ENCODE measurements at places on chromosomes 3 and 15.

- DNase-seq: no peak
Observed at GRCh38 chr15:82132742-82133141, 86.9 kb upstream of the MEX3B start.

- DNase-seq: no peak
Observed at GRCh38 chr15:72858205-72858604, 74.6 kb upstream of the ADPGK start.

DNA sequence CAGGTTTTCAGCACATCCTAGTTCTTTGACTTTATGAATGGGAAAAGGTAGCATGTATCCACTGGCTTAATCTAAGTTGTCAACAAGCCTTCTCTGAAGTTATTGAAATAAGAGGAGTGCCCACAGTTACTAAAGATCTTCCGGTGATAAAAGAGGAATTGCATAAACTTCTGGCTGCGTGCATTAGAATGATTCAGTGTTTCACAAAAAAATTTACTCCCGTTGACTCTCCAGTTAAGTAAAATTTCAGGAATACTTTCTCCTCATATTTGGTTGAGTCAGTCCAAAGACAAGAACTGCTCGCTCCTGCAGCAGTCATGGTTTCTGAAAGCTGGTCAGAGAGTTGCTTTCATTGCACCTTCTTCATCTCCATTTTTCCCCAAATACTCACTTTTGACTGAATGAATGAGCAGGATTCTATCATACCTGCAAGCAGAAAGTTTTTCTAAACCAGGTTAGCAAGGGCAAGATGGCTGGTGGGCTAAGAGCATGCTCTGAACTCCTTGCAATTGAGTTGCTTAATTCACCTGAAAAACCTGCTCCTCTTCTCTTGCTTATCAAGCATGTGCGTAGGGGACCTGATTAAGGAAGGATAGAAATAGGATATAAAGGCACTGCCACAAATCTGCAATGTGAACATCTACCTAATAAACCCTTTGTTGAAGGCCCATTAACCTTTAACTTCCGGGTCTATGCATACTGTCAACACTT is 64.2 kb upstream of the TIMP4 start:
- DNase-seq: no peak

DNA sequence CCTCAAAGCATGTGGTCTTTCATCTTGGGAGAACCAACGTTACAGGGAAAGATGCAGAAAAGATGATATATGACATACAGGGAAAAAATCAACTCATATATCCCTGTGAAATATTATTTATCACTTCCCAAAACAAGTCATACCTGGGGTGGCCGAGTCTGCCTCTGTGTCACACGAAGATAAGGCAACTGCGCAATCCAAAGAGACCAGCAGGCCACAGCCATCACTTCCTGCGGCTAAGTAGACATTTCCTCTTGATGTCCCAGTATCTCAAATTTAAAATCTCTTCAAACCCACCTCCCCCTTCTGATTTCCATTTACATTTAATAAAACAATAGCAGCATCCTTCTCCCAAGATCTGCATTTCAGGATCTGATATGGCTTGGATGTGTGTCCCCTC is 71.5 kb downstream of the IGF2BP2 start:
- no peak for DNase-seq

DNA sequence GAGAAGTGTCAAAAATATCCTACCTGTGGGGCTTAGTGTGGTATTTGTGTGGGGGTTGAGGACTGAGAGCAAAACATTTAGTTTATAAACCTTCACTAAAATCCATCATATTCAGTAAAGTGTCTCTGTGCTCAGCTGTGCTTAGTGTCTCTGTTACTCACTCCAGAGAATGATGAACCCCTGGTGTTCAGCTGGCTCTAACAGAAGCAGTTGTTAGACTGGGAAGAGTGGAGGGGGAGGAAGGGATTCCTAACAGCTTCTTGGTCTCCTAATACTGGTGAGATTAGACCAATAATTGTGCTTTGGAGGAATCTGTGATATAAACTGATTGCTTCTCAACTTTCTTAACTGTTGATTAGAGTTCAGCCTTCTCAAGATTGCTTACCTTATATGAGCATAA is 1123.5 kb downstream of the ROBO2 start:
- DNase-seq: no peak

- DNase-seq: no peak
Observed at GRCh38 chr3:36729204-36730056, 34.9 kb downstream of the DCLK3 start.

- DNase-seq: no peak
Observed at GRCh38 chr3:129412542-129413198, 15.8 kb downstream of the EFCAB12 start.

- no peak for DNase-seq
Observed at GRCh38 chr15:36133742-36134141, 445.7 kb upstream of the CDIN1 start.

DNA sequence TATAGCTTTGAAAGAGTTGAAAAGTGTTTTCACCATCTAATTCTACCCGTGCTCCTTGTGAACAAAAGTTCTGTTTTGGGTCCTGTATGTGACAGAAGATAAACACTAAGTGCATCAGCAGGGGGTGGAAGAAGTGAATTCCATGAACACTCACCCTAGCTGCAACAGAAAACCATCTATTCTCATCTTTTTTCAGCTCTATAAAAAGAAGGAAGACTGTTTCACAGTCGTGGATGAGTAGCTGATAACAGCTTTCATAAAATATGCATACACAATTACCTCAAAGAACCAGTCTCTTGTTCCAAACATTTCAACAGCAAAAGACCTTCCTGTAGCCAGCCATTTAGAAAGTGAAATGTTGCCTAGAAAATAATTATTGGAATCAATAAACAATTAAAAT is 281.7 kb upstream of the RASGRP1 start:
- DNase-seq: no peak

GRCh38 chr3:187946163-187946691 is 201.0 kb upstream of the BCL6 start:
- no peak for DNase-seq

- no peak for DNase-seq
Observed at GRCh38 chr3:70180664-70181063, 131.8 kb downstream of the MDFIC2 start.

- no peak for DNase-seq
Observed at GRCh38 chr3:72223116-72223515, 438.2 kb upstream of the PROK2 start.

DNA sequence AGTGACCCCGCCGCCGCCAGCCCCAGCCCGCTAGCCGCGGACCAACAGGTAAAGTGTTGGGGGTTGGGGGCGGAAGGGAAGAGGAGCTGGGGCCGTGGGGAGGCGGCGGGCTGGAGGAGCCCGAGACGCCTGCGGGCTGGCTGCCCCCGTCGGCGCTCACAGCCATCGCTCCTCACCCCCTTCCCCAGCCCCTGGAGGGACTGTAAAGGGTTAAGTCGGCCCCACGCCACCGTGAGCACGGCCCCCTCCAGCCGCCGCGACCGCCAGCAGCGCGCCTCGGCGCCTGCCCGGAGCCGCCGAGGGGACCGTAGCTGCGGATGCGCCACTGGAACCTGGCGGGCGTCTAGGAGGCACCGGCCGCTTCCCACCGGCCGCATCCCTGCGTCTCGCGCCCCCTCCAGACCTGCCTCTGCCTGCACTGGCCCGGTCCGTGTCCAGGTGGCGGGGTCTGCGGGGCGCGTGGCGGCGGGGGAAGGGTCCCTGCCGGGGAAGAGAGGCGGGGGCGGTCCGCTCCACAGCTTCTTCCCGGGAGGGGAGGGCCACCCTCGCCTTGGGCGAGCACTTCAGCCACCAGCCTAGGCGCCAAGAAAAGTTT is 522 bp downstream of the MED12L start:
- no peak for DNase-seq

DNA sequence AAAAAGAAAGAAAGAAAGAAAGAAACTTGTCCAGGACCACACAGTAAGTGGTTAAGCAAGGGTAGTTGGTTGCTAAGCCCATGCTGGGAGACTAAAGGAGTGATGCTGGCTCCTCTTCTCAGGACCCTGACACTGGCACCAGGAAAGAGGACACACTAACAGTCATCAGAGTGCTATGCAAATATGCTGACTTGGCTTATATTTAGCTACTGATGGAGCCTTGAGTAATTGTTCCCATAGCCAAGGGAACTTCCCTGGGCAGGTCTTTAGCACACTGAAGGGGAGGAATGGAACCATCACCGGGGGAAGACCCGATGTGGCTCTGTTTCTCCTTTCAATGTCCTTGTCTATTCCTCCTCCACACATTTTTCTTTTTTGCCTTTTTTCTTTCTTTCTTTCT is 6.2 kb downstream of the TMEM40 start:
- DNase-seq: no peak

GRCh38 chr3:47225310-47225906 is 57.2 kb downstream of the KIF9 start:
- DNase-seq: no peak

- DNase-seq: no peak
Observed at GRCh38 chr3:71651625-71652024, 68.1 kb upstream of the FOXP1 start.

DNA sequence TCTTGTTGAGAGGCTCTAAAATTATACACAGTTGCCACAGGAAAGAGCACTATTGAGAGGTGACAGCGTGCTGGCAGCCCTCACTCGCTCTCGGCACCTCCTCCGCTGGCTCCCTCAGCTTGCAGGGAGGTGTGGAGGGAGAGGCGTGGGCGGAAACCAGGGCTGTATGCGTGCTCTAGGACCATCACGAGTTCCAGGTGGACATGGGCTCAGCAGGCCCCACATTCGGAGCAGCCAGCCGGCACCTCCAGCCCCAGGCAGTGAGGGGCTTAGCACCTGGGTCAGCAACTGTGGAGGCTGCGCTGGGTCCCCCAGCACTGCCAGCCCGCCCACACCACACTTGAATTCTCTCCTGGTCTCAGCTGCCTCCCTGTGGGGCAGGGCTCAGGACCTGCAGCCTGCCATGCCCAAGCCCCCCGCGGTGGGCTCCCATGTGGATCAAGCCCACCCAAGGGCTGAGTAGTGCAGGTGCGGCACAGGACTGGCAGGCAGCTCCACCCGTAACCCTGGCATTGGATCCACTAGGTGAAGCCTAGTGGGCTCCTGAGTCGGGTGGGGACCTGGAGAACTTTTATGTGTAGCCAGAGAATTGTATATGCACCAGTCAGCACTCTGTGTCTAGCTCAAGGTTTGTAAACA is 460.6 kb upstream of the ALCAM start:
- DNase-seq: no peak

- DNase-seq: no peak
Observed at GRCh38 chr15:35691173-35691761, 145.3 kb upstream of the DPH6 start.

DNA sequence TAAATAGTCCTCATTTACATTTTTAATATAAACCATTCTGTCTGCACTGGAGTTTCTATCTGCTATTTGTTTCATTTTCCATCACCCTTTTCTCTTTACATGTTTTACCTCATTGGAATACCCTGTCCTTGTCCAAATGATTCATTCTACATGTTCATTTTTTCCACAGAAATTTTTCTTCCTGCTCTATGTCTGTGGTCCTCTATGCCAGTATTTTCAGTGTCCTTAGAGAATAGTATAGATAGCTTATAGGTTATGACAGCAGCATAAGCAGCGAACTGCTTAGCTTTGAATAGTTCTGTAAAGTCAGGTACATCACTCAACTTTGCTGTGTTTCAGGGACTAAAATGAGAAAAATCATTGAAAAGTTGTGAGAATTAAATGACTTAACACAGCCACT is 742.3 kb upstream of the CBLB start:
- no peak for DNase-seq

- DNase-seq: peak; percentile 18
Observed at GRCh38 chr3:172562871-172563865, 39.9 kb upstream of the TNFSF10 start.

- no peak for DNase-seq
Observed at GRCh38 chr3:121269389-121269788, 276.4 kb downstream of the POLQ start.

- DNase-seq: no peak
Observed at GRCh38 chr3:185280572-185281365, 26.9 kb upstream of the EHHADH start.

GRCh38 chr3:64686446-64686908 is 1.3 kb downstream of the ADAMTS9 start:
- no peak for DNase-seq

- DNase-seq: no peak
Observed at GRCh38 chr3:9747267-9747666, 2.5 kb upstream of the OGG1 start.

- no peak for DNase-seq
Observed at GRCh38 chr15:40878785-40879184, 4.8 kb upstream of the RHOV start.

- no peak for DNase-seq
Observed at GRCh38 chr3:41652931-41653330, 309.0 kb downstream of the ULK4 start.

DNA sequence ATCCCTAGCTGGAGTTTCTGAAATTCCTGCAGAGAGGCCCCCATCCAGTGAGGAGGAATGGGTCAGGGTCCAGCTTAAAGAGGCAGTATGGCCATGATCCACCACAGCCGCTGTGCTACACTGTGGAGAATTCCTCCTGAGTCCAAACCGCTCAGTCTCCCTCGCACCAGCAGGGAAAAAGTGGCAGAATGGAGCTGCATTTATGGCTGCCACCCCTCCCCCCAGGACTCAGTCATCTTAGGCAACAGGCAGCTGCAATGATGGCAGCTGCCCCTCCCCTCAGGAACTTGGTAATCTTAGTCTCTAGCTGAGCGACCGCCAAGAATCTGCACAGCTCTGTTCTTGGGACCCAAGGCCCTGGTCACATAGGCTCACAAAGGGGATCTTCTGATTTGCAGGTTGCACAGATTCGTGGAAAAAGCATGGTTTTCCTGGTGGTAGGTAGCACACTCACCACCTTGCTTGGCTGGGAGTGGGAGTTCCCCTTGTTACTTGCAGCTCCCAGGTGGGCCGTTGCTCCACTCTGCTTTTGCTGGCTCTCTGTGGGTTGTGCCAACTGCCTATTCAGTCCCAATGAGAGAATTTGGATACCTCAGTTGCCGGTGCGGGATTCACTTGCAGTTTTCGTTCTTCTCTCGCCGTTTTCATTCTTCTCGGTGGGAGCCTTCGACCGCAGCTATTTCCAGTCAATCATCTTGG is 204.1 kb downstream of the STXBP5L start:
- no peak for DNase-seq

DNA sequence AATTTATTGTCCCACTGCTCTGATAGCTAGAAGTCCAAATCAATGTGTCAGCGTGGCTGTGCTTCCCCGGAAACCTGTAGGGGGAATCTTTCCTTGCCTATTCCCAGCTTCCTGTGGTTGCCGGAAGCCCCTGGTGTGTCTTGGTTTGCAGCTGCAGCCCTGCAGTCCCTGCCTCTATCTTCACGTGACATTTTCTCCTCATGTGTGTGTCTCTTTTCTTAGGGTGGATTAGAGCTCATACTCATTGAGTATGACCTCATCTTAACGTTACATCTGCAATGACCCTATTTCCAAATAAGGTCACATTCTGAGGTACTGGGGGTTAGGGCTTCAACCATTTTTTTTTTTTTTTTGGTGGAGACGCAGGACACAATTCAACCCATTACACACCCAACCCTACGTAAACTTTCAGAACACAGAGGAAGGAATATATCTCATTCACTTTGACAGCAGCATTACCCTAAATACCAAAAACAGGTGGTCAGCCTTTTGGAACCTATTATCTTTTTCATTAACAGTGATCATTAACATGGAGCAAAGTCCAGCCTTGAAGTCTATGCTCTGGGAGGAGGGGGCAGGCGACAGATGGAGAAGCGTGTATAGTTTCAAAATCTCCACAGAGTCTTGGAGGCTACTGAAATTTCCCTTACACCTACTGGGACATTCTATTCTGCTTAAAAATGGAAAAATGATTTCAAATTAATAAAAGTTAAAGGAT is 88.6 kb downstream of the RYK start:
- no peak for DNase-seq

Data from stimulated activated CD4-positive, alpha-beta T cell treated with anti-CD3 and anti-CD28 coated beads, TNF-alpha, amount 100 ng/mL, for 48 hours (primary cell).